ENCODE measurements at places on chromosomes 1 and 21.

DNA sequence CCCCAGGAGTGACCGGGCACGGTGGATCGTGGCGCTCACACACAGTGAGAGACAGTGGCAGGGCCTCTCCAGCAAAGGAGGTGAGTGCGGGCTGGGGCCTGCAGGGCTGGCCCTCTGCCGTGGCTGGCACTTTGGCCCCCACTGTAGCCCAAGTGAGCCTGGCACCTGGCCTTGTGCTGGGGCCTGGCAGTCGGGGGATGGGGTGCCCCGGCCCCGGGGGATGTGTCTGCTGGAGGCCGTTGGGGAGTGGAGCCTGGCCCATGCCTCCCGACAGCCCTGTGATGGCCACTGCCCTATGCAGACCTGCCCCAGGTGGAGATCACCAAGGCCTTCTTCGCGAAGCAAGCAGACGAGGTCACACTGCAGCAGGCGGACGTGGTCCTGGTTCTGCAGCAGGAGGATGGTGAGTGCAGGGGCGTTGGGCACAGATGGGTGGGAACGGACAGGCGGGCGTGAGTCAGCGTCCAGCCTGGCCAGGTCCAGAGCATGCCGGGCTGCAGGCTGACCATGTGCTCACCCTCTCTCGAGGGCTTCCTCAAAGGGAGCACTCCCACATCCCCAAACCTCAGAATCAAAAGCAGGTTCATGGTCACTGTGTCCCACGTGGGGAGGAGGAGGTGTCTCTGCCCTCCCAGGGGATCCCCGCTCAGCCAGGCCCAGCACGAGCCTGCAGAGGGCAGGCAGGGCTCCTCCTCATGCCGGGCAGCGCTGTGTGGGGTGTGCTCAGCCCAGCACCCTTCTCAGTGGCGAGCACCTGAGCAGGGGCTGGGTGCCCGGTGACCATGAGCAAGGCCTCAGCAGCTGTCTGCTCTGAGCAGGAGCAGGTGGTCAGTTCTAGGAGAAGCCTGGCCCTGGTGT lies 25.3 kb downstream of the ARHGEF16 start:
- no peak for DNase-seq

DNA sequence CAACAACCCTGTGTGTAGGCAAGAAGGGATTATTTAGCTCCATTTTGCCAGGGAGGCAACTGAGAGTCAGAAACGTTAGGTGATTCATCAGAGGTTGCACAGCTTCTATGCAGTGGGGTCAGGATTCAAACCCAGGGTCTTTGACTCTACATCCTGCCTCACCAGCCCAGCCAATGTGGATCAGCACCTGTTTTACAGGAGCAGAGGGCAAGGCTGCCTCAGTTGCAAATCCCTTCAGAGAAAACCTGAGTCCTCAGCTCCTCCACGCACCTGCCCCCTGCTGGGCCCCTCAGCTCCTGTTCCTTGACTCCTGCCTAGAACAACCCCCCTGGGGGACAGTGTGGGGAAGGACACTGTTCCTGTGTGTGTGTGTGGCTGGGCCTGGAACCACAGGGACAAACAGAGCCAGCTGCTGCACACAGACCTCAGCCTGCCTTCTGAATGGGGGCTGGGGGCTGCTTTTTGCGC lies 61.6 kb downstream of the LRRN2 start:
- DNase-seq, result no peak

DNA sequence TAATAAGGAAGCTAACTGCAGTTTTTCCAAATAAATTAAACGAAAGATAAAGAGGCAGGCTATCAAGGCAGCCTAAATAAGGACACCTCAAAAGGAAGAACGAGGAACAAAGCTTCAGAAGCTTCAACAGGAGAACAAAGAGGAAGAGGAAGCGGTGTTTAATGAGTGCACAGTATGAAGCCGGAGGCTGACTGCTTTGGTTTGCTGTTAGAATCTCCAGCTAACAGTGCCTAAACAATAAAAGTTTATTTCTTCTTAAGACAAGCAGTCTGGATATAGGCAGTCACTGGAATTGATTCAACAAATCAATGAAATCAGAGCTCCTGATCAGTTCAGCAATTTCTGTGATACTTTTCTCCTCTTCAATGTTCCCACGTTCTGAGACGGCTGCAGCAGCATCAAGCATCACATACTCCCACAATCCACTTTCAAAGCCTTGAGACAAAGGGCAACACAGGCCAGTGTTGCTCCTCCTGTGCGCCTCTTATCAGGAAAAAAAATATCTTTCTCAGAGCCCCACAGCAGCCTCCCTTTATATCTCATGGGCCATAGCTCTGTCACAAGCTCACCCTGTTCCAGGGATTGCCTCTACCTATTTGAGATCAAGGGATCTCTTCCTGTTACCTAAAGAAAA lies 365.6 kb upstream of the ST6GALNAC5 start:
- no peak for DNase-seq

DNA sequence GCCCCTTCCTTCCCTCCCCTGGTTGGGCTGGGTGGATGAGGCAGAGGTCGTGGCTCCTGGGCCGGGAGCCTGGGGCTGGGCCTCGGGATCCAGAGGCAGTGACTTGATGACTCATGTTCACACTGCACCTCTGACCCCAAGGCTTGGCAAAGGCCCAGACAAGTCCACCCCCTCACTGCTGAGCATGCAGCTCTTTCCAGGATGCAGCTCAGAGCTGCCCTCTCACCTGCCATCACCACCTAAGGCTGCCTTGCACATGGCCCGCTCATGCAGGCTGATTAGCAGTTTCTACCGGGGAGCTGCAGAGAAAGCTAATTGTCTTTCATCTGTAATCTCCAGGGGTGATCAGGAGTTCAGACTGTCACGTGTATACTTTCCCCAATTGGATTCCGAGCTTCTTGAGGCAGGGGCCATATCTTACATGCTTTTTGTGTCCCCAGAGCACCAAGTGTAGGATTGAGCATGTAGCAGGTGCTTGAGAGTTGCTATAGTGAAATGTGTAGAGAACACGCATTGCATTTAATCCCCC lies 62.1 kb downstream of the LRRN2 start:
- no peak for DNase-seq

All from GM10248 (cell line).